ENCODE measurements at places on chromosomes 7 and 10.

GRCh38 chr10:29392376-29393021 is 103.6 kb downstream of the LYZL1 start:
- DNase-seq: no peak

DNA sequence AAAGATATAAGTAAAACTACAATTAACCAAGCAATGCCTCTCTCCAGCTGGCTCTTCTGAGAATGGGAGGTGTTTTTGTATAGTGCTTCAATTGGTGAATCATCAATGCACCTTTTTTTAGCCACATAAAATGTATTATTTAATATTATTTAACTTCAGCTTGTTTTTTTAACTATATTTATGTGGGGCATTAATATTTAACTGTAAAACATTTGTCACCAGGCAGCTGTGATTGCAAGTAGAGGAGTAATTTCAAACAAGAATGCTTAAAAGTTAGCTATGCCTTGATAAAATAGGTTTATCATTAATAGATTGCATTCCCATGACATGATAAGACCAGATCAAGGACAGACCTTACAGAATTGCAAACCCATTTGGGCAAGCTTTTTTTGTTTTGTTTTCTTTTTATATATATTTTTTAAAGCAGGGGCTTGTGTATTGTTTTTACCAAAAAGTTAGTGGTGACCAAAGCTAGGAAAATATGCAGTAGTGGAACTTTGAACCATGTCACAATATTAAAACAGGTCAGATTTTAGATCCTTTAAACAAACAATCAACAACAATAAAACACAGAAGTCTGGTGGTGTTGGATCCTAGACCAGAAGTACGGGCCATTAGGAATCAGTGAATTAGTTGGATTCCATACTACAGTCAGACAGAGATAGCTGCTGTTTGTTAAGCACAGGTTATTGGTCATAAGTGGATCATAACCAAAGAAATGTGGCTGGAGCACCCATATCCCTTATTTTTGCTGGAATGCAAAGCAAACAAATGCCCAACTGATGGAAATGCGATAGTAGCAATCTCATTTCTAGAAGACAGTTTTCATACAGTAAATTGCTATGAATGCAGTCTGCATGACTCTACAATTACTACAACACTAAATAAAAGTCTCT is 2.9 kb downstream of the CAV2 start:
- DNase-seq: no peak

DNA sequence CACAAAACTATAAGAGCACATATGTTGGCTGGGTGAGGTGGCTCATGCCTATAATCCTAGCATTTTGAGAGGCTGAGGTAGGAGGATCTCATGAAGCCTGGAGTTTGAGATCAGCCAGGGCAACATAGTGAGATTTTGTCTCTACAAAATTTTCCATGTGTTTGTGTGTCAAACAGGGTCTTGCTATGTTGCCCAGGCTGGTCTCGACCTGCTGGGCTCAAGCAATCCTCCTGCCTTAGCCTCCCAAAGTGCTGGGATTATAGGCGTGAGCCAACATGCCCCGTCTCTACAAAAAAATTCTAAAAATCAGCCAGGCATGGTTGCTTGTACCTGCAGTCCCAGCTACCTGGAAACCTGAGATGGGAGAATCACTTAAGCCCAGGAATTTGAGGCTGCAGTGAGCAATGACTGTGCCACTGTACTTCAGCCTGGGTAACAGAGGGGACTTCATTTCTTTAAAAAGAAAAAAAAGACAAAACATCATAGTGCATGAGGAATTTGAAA is 28.3 kb downstream of the FZD9 start:
- no peak for DNase-seq

DNA sequence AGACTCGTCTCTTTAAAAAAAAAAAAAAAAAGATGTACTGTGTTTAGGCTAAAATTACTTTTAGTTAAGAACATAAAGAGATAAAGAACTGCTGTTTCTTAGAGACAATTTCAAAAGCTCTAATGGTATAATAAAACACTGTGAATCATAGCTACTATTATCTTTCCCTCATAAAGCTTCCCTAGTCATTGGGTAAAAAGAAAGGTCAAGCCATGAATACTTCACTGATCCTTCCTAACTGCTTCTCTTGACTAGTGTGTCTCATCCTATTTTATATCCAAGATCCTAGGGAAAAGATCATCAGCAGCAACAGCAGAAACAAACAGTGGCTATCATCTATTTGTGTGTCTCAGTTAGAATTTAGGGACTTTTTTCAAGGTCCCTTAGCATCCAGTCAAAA is 10.5 kb downstream of the YME1L1 start:
- no peak for DNase-seq

GRCh38 chr7:137342265-137342664 is 1.3 kb downstream of the PTN start:
- no peak for DNase-seq

GRCh38 chr10:13049774-13050420 is 48.4 kb upstream of the CCDC3 start:
- DNase-seq: no peak

DNA sequence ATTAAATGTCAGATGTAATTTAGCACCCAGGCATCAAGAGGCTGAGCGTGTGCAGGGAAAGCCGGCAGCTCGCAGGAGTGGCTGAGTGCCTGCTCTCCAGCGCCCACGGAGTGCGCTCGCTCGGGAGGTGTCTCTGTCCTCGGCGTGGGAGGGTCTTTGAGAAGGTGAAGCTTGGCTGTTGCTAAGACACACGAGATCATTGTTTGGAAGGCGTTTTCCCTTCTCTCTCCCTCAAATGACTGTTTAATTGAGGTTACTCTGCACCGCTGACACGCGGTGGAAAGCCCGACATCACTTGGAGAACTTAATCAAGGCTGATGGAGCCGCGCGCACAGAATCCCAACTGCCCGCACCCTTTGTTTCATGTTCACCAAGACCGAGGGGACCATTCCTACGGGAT is 414.6 kb downstream of the DNAJB6 start:
- DNase-seq: no peak

DNA sequence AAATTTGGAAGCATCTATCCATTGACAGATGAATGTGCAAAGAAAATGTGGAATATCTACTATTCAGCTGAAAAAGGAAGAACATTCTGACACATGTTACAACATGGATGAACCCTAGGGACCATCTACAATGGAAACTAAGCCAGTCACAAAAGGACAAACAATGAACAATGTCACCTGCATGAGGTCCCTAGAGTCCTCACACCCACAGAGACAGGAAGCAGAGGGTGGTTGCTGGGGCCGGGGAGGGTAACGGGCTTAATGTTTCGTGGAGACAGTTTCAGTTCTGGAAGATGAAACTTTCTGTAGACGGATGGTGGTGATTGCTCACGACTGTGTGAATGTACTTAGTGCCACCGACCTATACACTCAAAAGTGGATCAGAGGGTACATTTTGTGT is 282.9 kb downstream of the ADARB2 start:
- DNase-seq: no peak

Measured in NCI-H446 (cell line).